Activated CD8-positive, alpha-beta memory T cell treated with anti-CD3 and anti-CD28 coated beads for 1 hour (primary cell): ENCODE measurements at places on chromosomes 11 and 22.

GRCh38 chr11:31690516-31690915, 120.6 kb downstream of the PAX6 start:
- DNase-seq, result no peak

GRCh38 chr11:30348035-30348434, 25.1 kb downstream of the ARL14EP start:
- no peak for DNase-seq

DNA sequence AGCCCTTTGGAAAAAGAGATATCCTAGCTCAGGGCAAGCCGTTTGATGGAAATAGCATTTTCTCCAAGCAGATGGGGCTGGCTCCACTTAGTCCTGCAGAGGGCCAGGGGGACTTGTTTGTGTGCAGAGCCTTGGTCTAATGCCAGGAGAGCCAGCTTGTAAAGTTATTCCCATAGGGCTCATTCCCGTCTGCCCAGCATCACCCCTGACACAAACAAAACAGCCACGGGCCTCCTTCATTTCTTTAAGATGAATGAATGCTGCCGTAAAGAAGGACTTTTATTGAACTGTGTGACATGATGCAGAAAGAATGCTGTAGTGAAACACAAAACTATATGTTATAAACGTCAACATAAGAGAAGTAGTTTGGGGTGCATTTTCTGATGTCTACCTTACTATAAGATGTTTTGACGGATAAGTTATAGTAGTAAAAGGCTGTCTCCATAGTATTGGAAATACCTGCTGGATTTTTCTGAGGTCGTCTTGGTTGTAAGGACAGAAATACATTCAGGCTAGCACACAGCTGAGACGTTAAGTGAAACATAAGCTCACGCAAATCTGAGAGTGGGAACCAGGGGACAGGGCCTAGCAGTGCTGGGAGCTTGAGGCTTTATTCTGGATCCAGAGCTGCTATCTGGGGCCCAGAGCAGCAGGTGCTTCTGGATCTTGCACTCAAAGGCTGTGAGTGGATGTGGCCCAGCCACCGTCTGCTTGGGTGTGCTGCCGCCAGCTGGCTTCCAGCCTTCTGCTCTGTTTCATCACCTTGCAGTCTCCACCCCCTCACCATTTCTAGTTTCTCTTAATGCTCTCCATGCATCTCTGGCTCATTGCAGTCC, 53.3 kb downstream of the NCAM1 start:
- no peak for DNase-seq

DNA sequence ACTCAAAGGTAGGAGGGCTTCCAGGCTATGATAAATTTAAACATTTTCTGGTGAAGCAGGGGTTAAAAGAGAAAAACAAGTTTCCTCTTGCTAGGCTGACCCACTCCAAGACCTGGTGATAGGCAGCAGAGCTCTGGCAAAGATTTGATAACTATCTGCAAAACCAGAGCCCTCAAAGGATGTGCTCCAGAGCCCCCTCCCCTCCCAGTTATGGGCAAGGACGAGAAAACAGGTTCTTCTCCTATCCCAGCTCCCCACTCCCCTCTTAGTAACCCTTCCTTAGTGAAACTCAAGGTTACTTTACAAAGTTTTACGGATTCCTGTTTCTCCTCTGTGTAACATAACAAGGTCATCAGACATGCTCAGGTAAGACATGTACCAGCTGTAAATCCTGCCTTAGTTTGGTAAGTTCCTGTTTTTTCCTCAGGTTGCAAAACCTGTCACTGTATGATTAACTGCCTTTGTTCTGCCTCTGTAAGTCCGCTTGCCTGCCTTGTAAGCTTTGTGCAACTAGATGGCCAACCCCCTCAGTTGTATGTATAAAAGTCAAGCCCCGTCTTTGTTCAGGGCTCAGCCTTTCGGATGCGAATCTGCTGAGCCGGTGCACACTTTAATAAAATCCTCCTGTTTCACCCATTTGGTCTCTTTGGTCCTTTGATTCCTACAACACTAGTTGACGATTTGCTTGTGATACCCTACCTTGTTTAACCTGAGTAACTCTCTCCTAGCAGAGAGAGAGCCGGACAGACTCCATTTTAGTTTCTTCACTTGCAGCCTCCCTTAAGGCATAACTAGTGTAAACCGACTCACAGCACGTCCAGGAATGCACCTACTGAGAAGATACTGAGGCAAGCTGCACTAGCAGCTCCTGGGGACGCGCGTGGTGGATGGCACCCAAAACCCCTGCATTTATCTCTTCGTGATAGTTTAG, 13.9 kb downstream of the APOBEC3H start:
- DNase-seq, result no peak

DNA sequence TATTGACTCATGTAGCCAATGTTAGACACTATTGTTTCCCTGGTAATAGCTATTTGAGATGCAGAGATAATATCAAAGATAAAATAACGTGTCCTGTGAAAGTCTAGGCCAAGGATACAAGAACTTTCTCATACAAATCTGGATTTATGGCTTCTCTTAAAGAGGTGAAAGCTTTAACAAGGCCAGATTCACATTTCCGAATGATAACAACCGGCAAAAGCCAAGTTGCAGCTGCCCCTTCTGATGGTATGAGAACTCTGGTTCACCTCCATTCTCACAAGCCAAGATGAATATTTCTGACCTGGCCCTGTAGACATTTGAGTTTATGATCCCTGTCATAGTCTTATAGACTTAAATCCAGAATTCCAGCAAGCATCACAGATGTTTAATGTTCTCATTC, 230.4 kb upstream of the ZC3H12C start:
- no peak for DNase-seq

- no peak for DNase-seq
Observed at GRCh38 chr22:26648011-26648497, 9.3 kb upstream of the MIAT start.

GRCh38 chr22:32815943-32816342, 14.4 kb downstream of the TIMP3 start:
- no peak for DNase-seq

GRCh38 chr11:132992838-132993631, 539.3 kb downstream of the OPCML start:
- no peak for DNase-seq

GRCh38 chr11:110795112-110795624, 82.9 kb upstream of the ARHGAP20 start:
- DNase-seq, result no peak

DNA sequence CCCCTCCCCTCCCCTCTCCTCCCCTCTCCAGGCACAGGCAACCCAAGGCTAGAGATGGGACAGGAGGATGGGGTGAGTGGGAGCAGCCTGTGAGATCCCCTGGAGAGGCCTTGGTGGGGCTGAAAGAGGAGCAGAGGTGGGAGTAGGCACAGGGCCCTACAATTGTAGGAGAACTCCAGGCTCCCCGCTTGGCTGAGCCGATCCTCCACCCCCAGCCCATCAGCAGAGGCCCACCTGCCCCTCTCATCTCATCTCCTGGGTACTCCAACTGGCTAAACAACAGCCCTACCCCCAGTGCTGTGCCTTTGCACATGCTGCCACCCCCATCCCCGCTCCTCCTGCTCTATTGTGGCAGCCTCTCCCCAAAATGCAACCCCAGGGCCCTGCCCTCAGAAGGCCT, 52.0 kb upstream of the A4GALT start:
- DNase-seq, result no peak

GRCh38 chr11:116970485-116971292, 127.5 kb downstream of the SIK3 start:
- no peak for DNase-seq

GRCh38 chr22:19081351-19081750, 40.9 kb downstream of the DGCR2 start:
- no peak for DNase-seq

DNA sequence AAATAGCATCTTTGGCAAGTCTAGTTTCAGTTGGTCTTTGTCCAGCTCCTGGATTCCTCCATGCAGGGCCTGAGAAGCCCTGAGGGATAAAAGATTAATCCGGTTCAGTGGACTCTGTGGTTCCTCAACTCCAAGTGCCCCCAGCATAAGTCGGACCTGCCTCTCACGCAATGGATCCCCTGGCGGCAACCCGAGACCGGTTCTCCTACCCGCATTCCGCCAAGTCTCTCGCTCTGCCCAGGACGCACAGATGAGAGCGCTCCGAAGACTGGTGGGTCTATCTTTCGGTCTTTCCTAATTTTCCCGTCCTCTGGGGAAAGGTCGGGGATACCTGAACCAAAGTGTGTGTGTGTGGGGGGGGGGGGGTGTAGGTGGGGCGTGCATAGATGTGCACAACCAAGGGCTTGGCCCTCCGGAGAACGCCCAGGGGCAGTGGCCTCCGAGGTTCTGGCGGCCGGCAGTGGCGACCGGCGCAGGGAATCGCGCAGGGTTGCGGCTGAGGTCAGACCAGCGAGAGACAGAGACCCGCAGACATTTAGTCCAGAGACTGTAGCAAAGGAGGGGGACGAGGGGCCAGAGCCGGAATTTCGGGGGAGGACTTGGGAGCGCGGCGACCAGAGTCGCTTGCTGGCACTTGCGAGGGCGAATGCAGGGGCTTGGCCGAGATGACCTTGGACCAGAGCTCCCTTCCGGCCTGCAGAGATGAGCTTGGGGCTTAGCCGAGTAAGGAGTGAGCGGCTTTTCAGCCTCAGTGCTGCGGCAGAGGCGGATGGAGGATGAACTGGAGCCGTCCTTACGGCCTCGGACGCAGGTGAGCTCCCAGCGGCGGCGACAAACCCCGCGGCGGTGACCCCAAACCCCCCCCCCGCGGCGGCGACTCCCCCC, 712 bp upstream of the SLC2A11 start:
- DNase-seq, result no peak

DNA sequence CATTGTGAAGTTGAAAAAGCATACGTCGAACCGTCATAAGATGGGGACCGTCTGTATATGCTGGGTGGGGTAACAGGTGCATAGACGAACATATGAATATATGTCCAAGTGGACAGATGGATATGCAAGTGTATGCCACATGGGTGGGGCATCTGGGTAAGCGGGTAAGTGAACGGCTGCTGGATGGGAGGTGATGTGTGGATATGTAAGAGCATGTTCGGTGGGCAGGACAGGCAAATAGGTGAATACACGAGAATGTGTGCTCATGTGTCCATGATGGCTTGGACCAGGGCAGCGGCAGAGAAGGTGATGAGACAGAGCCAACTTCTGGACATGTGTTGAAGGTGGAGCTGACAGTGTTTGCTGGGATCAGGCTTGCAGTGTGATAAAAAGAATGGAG, 12.0 kb downstream of the IFITM10 start:
- no peak for DNase-seq

DNA sequence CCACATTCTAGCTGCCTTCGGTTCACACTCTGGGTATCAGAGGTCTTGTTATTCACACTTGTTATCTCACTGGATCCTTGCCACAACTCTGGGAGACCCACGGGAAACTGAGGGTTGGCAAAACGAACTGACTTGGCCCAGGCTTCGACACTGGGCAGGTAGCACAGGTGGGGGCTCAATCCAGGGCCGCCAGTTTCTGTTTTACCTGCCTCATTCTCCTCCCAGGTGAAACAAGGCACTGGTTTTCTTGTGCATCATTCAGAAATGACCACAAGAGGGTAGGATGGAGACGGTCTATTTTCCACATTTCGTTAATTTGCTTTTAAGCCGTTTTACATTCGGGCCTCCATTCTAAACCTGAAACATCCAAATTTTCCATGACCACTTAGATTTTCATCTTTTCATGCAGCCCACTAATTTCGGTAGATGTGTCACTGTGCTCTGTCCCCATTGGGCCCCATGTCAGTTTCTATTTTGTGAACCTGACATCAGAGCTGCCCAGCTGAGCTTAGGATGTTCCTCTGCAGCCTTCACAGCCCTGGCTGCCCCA, 108.1 kb downstream of the KIAA1671 start:
- DNase-seq, result no peak

- DNase-seq, result no peak
Observed at GRCh38 chr11:107625685-107625989, 34.7 kb downstream of the ELMOD1 start.

DNA sequence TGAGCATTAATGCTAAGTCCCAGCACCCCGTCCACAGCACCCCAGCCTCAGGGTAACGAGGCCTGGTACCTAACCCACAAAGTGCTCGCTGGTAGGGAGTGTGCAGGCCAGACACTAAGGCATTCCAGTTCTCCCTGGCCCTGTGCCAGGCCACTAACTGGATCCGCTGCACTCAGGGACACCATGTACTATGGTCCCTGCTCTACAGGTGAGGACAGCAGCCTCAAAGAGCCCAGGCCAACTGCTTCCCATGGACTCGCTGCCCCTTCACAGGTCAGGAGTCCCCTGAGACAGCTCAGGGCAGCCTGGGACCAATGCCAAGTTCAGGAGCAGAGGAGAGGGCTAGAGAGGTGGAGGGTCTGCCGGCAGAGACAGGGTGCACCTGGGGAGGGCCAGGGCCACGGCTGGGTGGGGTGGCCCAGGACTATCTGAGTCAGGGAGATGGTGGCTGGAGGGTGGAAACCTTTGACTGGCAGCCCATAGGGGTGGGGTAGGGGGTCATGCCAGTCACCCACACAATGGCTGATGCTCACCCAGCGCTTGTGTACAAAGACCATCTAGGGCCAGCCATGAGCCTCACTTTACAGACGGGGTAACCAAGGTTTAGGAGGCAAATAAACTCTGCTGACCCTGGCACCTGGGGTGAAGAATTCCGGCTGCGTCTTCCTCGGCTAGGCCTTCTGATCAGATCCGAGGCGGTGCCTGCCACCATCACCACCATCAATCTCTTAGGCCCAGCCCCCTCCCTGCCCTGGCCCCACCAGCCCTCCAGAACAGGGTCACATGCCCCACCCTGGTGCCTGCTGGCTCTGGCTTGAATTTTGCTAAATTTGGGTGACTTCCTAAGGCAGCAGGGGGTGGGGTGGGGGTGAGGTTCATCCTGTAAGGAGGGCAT, 5.6 kb downstream of the OSBPL5 start:
- no peak for DNase-seq
